Inflammatory macrophage treated with lipopolysaccharide for 4 hours (primary cell): ENCODE measurements at places on chromosomes 16 and 17.
A peak's percentile ranks its signal among the peaks of the same experiment; 100 is the strongest.

- no peak for DNase-seq
Observed at GRCh38 chr16:50570808-50571598, 22.8 kb downstream of the NKD1 start.

DNA sequence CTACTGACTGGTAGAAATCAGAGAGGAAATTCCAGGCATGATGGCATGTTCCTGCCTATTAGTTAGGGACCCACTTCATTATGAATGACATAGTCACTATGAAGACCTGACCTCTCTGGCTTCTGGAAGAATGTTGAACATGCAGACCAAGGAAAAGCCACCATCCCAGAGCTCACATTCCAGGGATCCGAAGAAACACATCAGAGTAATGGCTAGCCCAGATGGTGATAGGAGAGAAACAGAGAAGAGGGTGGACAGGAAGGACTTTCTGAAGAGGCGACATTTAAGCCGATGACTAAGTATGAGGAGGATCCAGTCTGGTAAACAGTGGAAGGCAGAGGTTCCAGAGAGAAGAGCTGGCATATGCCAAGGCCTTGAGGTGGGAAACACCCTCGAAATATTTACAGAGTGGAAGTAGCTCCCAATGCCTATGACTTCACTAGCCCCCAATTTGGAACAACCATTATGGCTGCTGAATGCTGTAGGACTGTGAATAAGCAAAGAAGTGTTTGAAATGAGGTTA lies 216.2 kb downstream of the RBFOX1 start:
- DNase-seq, result no peak

DNA sequence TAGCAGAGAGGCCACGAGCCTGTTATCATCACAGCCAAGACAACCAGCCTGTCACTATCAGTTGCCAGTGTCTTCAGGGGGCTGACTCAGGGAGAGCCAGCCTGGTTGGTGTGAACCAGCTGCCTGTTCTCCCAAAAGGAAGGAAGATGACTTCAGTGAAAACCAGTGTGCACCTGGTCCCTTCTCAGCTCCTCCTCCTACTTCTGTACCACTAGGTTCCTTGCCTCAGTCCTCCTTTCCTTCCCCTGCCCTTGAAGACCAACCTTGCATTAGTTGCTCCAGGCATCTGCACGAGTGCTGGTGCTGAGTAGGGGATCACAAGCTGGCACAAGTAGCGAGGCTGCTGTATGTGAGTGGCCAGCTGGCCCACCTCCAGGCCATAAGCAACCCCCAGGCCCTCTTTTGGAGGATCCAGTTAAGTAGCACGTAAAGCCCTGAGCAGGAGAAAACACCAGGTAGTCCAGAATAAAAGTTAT lies 8.5 kb downstream of the TUBG1 start:
- DNase-seq, result no peak

DNA sequence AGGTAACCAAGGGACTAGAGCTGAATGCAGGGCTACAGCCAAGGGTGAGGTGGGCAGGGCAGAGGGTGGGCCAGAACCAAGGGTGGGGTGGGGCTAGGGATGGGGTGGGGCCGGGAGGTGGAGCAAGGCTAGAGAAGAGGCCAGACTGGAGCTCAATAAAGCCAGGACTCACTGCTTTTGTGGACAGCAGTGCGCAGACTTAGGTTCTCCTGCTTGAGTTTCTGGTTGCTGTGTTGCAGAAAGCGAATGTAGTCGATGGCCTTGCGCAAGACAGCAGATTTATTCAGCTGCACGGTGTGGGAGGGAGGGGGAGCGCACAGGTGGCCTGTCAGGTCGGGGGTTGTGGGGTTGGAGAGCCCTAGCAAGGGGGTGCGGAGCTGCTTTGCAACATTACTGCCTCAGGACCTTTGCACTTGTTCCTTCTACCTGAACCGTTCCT lies 18.7 kb downstream of the SREBF1 start:
- DNase-seq, result no peak

DNA sequence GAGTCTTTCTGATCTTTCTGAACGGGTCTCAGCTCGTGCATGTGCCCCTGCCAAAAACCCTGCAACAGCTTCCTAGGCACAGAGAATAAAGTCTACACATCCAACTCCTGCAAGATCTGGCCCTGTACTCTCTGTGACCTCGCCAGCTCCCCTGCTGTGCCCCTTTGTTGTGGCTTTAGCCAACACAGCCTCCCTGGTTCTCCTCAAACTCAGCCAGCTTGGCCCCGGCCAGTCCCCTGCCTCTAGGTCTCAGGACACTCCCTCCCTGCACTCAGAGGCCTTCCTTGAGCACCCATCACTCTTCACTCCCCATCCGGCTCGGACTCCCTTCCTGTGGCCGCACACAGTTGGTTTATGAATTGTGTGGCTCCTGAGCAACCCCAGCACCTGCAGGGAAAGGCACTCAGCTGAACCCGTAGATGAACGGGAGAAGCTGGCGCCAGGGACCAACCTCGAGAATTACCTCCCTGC lies 1.4 kb downstream of the CEP131 start:
- no peak for DNase-seq

DNA sequence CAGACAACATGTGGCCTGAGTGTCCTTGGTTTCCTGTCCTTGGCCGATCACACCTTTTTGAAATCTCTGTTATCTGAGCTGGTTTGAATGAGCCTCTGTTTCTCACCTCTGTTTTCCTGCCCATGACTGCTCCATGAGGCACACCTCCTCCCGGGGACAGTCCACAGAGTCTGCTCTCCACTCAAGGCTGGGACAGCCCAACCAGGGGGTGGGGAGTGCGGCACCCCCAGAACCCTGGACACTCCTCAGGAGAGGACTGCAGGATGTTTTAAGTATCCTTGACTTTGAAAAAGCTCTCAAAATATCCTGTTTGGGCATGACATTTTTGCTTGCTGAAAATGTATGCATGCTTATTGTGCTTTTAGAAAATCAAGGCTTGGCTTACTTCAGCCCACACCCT lies 333.0 kb upstream of the N4BP1 start:
- no peak for DNase-seq

DNA sequence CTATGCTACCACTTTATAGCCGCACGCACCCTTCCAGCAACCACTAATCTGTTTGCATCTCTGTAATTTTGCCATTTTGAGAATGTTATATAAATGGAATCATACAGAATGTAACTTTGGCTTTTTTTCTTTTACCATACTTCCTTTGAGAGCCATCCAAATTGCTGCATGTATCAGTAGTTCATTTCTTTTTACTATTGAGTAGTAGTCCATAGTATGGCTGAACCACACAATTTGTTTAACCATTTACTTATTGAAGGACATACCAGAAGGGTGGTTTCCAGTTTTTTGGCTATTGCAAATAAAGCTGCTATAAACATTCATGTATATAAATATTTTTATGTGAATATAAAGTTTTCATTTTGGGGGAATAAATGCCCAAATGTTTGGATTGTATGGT lies 8.8 kb downstream of the TENT4B start:
- DNase-seq, result no peak

DNA sequence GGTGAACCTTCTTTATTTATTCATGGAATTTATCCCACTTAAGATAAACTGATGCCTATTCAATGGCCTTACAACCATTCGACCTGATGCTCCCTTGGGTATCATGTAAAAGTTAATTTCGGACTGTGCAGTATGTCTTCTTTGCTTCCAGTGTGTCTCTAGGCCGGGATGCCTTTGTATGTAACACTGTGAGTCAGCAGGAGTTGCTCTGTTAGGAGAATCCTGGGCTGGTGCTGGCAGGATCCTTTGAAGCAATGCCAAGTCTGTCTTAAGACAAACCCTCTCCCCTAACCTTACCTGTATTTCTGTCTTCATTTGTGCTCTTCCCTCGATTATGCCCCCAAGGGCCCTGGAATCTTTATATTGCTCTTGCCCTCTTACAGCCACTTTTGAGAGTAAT lies 37.9 kb upstream of the ABCA8 start:
- DNase-seq, result no peak

DNA sequence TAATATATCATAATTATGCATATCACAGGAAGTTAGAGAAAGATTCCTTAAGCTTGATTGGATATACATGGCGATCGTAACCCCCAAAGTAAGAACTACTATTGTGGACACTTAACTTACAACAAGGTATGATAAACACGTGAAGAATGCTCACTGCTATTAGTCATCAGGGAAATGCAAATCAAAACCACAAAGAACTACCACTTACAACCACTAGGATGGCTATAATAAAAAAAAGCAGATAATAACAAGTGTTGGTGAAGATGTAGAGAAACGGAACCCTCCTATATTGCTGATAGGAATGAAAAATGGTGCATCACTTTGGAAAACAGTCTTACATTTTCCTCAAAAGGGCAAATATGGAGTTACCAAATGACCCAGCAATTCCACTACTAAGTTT lies 265.9 kb downstream of the SLC39A11 start:
- DNase-seq, result no peak

- no peak for DNase-seq
Observed at GRCh38 chr16:68737046-68737729, at the start of gene CDH1. Gene CDH1 (plus strand): TSS chr16:68737292. CDS start chr16:68737416, 124 bp downstream.

DNA sequence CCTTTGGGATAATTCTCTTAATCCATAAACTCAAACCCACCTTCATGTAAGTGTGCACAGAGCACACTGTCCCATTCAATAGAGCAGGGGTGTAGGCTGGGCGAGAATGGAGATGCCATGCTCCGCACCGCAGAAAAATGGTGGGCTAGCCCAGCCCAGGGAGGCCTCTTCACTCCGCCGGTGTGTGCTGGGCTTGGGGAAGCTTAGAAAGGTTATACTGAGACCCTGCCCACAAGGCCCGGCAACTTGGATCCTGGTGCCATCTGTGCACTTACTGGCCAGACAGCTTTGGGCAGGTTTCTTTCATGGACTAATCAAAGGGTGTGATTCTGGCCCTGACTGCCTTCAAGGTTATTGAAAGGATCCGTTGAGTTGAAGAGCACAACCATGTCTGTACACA lies 3.7 kb upstream of the STAT5A start:
- no peak for DNase-seq

- peak; percentile 97 for DNase-seq
Observed at GRCh38 chr17:16380640-16381495, at the start of gene UBB. Gene UBB (plus strand): TSS chr17:16381091. CDS start chr17:16381908, 817 bp downstream.

DNA sequence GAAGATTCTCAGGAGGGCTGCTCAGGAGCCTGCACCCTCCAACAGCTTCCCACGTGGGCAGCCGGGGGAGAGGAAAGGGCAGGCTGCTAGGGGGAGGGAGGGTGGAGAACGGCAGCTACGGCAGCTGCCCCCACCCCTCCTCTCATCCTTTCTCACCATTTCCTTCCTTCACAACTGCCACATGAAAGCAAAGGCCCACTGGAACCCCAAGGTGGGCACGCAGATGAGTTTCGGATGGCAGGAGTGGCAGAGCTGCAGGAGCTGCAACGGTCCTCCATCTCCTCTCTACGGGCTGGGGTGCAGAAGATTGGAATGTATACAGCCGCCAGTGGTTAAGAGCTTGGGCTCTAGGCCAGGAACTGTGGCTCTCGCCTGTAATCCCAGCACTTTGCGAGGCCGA lies 77.7 kb downstream of the GAS7 start:
- DNase-seq, result no peak

GRCh38 chr16:10297341-10298006 lies 88.4 kb upstream of the ATF7IP2 start:
- DNase-seq, result peak; percentile 82

- DNase-seq, result no peak
Observed at GRCh38 chr17:9009096-9009495, 12.2 kb upstream of the NTN1 start.

GRCh38 chr17:280901-281300 lies 71.7 kb downstream of the RPH3AL start:
- no peak for DNase-seq

GRCh38 chr17:45355087-45355486 lies 38.3 kb upstream of the MAP3K14 start:
- no peak for DNase-seq

DNA sequence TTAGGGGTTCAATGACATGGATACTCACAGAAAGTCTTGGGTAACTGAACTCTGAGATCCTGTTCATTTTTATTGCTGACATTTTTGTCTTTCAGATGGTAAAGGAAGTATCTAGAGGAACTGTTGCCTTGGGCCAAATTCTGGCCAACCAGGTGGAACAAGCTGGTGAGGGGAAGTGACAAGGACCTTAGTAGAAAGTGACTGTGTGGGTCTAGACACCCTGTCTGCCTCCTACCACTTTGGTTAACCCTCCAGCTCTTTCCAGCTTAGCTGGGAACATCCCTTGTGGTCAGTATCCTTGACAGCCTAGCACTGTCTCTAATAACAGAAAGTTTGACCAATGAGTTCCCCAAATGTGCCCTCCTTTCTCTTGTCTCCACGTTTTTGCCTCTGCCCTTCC lies 28.8 kb upstream of the PRKCB start:
- DNase-seq, result peak; percentile 82

DNA sequence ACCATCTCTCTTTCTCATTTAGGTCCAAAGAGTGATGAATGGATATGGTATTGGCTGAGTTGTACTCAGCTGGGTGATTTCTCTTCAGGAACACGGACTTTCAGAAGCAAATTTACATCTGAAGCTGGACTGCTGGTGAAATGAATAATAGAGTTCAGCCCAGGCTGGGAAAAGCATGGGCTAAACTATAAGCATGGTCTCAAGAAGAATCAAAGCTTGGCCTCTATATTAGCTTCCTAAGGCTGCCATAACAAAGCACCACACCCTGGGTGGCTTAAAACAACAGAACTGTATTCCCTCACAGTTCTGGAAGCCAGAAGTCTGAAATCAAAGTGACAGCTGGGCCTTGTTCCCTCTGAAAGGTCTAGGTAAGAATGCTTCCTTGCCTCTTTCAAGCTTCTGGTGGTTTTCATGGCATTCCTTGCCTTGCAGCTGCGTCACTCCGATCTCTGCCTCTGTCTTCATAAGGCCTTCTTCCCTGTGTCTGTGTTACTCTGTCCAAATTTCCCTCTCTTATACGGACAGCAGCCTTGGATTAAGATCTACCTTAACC lies 89.8 kb upstream of the CES5A start:
- DNase-seq, result no peak

DNA sequence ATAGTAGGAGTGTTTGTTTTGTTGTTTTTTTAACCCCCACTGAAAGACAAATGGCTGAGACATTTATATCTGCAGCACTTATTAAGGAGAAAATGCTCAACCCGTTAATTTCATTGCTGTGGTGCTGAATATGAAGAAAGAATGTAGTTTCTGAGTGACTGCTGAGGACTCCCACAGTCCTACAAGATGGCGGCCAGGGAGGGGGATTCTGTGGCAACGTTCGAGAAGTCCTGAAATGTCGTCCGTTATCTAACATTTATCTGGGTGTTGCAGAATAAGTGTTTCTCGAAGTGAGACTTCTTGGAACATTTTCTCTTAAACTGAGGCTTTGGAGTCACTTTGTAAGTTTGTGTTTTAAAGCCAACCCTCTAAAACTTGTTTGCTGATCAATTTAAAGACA lies 530.4 kb downstream of the XYLT1 start:
- DNase-seq, result no peak

GRCh38 chr16:85689285-85689949 lies 663 bp upstream of the GINS2 start:
- no peak for DNase-seq

- peak; percentile 70 for DNase-seq
Observed at GRCh38 chr16:67246081-67246755, 1.1 kb downstream of the FHOD1 start.
